ENCODE measurements at places on chromosomes 2 and 18.

- no peaks in the 10 kb centered on the region for H3K27me3 ChIP-seq
- peaks cover 11% of the 10 kb centered on the region for H3K4me1 ChIP-seq
- H3K36me3 ChIP-seq = no peaks in the 10 kb centered on the region
- peak overlapping the region; percentile 57 for H3K4me3 ChIP-seq
- DNase-seq = peak; percentile 94
Measured at GRCh38 chr18:62584241-62585120, 61.7 kb downstream of the ZCCHC2 start.

DNA sequence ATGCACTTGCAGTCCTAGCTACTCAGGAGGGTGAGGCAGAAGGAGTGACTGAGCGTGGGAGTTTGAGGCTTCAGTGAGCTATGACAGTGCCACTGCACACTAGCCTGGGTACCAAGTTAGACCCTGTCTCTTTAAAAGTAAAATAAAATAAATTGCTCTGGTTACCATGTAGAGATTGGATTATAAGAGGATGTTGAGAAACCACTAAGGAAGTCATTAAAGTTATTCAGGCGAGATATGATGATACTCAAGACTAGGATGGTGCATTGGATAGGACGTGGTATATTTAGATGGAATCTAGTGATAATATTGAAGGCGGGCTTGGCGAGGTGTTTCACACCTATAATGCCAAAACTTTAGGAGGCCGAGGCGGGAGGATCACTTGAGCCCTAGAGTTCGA is 50.6 kb downstream of the BMPR2 start:
- no peaks in the 10 kb centered on the region for H3K36me3 ChIP-seq
- H3K27me3 ChIP-seq = no peaks in the 10 kb centered on the region
- H3K27ac ChIP-seq = no peak overlapping the region

- H3K36me3 ChIP-seq = no peaks in the 10 kb centered on the region
- no peaks in the 10 kb centered on the region for H3K27me3 ChIP-seq
- no peak overlapping the region for H3K27ac ChIP-seq
- H3K4me3 ChIP-seq = no peak overlapping the region
Measured at GRCh38 chr2:129777146-129777545, 202.3 kb upstream of the RAB6C start.

- H3K27ac ChIP-seq = no peak overlapping the region
- no peak overlapping the region for H3K4me3 ChIP-seq
- H3K36me3 ChIP-seq = no peaks in the 10 kb centered on the region
- H3K4me1 ChIP-seq = no peaks in the 10 kb centered on the region
- H3K27me3 ChIP-seq = no peaks in the 10 kb centered on the region
Measured at GRCh38 chr2:196316050-196316430, 144.7 kb upstream of the STK17B start.

- DNase-seq = no peak
- H3K4me1 ChIP-seq = no peaks in the 10 kb centered on the region
- H3K27ac ChIP-seq = no peak overlapping the region
- H3K36me3 ChIP-seq = no peaks in the 10 kb centered on the region
Measured at GRCh38 chr2:102154946-102155702, 12.6 kb downstream of the IL1R1 start.

GRCh38 chr2:101698844-101699754 is 1.6 kb downstream of the MAP4K4 start:
- no peaks in the 10 kb centered on the region for H3K27me3 ChIP-seq
- peak overlapping the region; percentile 66 for H3K27ac ChIP-seq
- peak; percentile 54 for DNase-seq
- peaks cover 11% of the 10 kb centered on the region for H3K4me1 ChIP-seq
- H3K36me3 ChIP-seq = no peaks in the 10 kb centered on the region

GRCh38 chr2:23692851-23693605 is 233.9 kb downstream of the ATAD2B start:
- H3K27me3 ChIP-seq = no peaks in the 10 kb centered on the region
- H3K4me3 ChIP-seq = no peak overlapping the region
- no peak for DNase-seq

DNA sequence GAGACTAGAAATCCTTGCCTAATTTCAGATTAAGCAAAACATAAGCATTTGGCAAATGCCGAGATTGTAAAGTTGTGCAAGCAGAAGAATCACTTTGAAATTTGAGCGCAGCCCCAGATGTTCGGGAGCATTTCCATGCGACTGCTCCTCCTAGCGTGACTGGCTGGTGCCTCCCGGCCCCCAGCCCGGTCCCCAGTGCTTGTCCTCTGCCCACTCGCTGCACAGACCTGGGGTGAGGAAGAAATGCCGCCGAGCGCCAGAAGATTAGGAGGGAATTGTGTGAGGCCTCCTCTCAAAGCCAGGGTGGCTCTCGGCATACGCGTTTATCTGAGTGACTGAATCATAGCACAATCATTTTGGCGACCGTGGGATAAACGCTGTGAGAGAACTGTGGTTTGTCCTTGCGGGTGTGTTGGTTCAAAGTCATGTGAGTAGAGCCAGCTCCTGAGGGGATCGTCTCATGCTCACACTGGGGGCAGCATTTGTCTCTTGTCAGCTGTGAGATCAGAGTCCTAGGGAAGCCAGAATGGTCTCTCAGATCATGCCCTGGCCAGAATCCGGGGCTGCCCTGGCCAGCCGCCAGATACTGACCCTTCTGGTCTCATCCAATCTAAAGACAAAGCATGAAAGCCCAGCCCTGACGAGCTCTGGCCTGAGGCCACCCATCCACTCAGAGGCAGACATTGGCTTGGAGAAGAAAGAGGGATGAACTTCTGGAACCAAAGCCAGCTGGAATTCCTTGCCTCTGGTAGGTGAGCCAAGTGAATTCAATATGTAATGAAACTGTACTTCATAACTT is 189.3 kb downstream of the SH3RF3 start:
- H3K27me3 ChIP-seq = no peaks in the 10 kb centered on the region
- peaks cover 6% of the 10 kb centered on the region for H3K4me1 ChIP-seq
- no peaks in the 10 kb centered on the region for H3K36me3 ChIP-seq
- H3K4me3 ChIP-seq = no peak overlapping the region
- no peak for DNase-seq
- H3K27ac ChIP-seq = no peak overlapping the region

DNA sequence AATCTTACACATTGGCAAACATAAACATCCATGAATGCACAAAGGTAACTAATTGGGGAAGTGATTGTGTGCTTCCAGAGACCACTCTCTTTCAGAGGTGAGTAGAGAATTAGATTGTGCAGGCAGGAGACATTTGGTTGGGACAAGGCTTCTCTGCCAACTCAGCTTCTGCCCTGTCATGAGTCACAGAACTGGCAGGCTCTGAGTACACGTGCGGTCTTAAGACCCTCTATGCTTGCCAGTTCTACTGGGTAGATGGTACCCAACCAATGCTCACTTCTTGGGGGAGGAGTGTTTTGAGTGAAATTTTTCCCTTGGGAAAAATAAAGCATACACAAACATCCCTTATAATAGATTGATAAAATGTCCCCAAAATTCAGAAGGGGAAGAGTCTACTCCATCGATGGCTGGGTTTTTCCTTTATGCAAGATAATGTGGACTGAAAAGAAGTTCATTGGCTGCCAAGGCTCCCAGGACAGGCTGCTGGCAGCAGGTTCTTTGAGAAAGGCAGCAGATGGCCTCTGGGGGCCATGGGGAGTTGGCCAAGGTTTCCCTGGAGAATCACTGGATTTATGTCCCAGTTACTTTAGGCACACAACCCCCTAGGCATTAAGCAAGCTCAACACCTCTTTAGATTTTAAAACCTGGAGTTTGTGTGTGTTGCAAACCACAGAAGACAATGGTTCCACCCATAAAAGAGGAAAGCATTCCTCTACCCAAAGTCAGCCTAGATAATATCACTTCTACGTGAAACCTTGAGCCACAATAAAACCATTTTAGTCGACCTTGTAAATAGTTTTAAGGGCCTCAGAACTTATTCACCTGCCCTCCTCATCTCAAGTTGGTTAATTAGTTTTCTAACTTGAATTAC is 417.0 kb downstream of the TXNL1 start:
- no peaks in the 10 kb centered on the region for H3K4me1 ChIP-seq
- no peaks in the 10 kb centered on the region for H3K27me3 ChIP-seq
- H3K4me3 ChIP-seq = no peak overlapping the region
- no peaks in the 10 kb centered on the region for H3K36me3 ChIP-seq

- H3K27me3 ChIP-seq = no peaks in the 10 kb centered on the region
- H3K4me3 ChIP-seq = no peak overlapping the region
- no peaks in the 10 kb centered on the region for H3K36me3 ChIP-seq
Measured at GRCh38 chr2:78351208-78351607, 674.3 kb upstream of the REG3G start.

- no peaks in the 10 kb centered on the region for H3K4me1 ChIP-seq
- H3K27ac ChIP-seq = no peak overlapping the region
- peaks cover 4% of the 10 kb centered on the region for H3K36me3 ChIP-seq
- no peak for DNase-seq
- H3K27me3 ChIP-seq = no peaks in the 10 kb centered on the region
Measured at GRCh38 chr2:226909126-226909525, 73.3 kb downstream of the RHBDD1 start.

GRCh38 chr2:23426263-23426905 is 41.4 kb downstream of the KLHL29 start:
- no peaks in the 10 kb centered on the region for H3K4me1 ChIP-seq
- peaks cover 10% of the 10 kb centered on the region for H3K27me3 ChIP-seq
- H3K4me3 ChIP-seq = no peak overlapping the region
- DNase-seq = no peak
- no peak overlapping the region for H3K27ac ChIP-seq

DNA sequence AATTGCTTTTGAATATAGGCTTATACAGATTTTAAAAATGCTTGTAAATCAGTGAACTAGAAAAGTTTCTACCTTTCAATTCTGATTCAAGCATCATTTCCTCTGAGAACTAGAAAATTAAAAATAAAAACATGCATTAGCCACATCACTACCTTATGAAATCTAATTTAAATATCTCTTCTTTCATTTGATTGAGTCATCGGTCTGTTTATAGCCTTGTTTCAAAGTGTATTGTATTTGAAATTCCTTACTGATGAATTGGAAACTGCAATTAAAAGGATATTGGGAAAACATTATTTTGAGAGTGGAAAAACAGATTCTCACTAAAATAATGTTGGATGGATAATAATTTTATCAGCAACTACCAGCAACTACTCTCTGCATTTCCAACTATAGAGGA is 717.7 kb upstream of the FAM98A start:
- H3K27ac ChIP-seq = no peak overlapping the region
- no peaks in the 10 kb centered on the region for H3K4me1 ChIP-seq
- no peaks in the 10 kb centered on the region for H3K27me3 ChIP-seq
- DNase-seq = no peak

DNA sequence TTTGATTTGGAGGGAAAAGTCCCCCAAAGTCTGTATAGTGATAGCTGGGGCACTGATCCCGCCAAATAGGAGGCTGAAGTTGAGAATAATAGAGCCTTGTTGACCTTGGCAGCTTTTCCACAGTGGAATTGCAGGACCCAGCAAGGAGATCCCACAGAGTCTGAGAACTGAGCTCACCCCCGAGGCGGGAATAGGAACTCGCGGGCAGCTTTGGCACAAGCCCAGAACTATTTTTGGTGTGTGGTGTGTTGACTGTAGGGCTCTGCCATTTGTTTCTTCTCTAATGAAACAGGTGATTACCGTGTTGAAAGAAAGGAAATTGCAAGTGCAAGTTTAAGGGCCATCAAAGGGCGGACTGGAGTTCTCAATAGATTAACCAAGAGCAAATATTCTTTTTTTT is 34.0 kb downstream of the SH3RF3 start:
- H3K27ac ChIP-seq = no peak overlapping the region
- H3K36me3 ChIP-seq = no peaks in the 10 kb centered on the region
- no peak for DNase-seq
- H3K27me3 ChIP-seq = no peaks in the 10 kb centered on the region

DNA sequence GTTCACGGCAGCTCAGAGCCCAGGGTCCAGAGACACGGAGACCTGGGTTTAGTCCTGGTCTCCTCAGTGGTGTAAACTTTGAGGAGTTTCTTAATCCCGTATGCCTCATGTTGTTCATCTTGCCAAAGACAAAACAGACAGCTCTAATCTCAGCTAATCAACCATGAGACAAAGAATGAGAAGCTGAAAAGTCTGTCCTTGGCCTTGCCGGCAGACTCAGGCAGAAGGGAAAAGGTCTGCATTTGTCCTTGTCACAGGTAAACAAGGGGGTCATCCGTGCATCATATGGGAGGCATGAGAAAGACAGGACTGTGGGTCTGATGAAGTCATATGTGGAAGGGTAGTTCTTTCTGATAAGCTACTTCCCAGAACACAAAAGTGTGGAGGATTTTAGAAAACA is 1.8 kb upstream of the ARMC9 start:
- no peak overlapping the region for H3K27ac ChIP-seq
- no peak overlapping the region for H3K4me3 ChIP-seq
- no peaks in the 10 kb centered on the region for H3K36me3 ChIP-seq
